CD4-positive, alpha-beta T cell treated with Interleukin-4 for 1 hour (primary cell): ENCODE measurements at places on chromosomes 13 and 19.

DNA sequence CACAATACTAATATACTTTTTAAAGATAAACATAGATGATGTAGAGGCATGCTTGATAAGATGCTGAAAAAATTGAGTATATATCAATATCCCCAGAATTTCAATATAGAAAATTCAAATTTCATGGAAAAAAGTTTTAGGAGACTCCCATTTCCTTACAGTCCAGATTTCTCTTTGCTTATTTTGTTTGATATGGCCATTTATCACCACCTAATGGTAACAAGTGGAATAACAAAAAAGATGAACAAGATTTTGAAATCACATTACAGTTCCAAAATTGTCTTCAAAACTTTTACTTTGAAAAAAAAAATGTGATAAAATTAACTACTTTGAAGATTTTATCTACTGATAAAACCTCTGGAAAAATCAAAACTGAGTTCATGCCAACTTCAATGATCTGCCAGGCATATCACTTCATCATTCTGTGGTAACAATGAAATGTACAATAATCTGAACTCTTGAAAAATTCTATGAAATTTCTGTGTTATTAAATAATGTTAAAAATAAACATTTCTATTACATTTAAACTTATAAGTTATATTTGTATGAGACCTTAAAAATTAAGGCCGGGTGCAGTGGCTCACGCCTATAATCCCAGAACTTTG is 17.5 kb downstream of the MIPEP start:
- DNase-seq = peak; percentile 27

DNA sequence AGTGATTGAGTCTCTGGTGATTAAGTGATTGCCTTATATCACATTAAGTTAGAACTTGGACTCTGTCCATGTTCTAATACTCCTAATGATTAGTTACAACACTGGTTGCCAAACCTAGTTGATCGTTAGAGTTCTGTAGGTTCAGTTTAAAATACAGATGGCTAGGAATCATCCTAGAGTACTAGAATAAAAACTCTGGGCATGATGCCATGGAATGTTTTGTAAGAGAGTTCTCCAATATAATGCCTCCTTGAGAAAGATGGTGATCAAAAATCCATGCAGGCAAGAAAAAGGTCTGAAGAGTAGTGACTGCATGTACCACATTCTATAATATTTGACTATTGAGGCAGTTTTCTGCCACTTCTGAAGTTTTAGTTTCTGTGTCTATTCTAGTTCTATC is 176.3 kb downstream of the GPC5 start:
- no peak for DNase-seq

- DNase-seq = no peak
These were observed 12.6 kb downstream of the MBNL2 start for GRCh38 chr13:97234742-97235141.

DNA sequence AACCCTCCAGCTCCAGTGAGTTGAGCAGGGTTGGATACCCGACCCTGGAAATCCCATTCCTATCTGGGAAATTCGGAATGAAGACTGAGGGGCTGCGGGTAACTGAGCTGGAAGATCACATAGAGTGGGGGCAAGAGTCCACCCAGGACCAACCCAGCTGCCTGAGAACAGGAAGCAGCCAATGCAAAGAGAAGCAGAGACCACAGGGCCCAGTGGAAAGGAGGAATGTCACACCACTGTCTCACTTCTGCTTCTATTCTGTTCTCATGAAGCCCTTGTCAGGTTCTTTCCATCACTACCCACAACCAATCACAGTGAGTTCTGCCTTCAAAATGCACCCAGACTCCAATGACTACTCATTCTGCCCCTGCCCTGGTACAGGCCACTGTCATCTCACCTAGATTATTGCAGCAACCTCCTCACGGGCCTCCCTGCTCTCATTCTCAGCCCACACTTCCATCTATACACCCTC is 15.3 kb downstream of the DYRK1B start:
- DNase-seq = no peak

DNA sequence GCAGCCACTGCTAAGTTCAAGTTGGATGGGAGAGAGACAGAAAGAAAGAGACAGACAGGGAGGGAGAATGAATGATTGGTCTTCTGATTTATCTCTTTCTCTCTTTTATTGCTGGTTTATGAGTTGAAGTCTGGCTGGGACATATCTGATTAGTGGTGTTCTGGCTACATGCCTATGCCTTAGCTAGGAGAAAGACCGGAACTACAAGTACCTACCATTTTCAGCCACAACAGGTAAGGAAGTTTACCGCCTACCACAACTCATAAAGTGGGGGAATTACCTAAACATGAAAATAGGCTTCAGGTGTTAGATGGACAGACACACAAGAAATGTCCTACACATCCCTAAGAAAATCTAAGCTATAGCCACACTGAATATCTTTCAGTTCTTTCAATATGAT is 36.6 kb upstream of the GPC6 start:
- DNase-seq = no peak

DNA sequence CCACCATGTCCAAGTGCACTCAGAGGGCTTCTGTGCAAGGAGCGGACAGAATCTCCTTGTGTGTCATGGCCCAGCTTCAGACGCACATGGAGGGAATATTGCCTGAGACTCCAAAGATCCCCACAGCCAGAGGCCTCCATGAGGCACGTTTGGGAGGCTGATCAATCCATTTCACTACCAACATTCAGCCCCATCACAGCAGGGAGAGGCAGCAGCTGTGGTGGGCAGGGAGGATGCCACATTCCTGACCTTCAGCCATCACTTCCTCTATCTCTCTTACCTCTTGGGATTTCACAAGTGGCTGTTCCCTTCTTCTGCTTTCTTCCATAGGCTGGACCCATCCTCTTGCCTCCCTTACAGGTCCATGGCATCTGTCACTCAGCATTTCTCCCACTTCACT is 82.4 kb upstream of the MBNL2 start:
- no peak for DNase-seq

- no peak for DNase-seq
These were observed 520.1 kb downstream of the SUCLA2 start for GRCh38 chr13:47480951-47481350.

DNA sequence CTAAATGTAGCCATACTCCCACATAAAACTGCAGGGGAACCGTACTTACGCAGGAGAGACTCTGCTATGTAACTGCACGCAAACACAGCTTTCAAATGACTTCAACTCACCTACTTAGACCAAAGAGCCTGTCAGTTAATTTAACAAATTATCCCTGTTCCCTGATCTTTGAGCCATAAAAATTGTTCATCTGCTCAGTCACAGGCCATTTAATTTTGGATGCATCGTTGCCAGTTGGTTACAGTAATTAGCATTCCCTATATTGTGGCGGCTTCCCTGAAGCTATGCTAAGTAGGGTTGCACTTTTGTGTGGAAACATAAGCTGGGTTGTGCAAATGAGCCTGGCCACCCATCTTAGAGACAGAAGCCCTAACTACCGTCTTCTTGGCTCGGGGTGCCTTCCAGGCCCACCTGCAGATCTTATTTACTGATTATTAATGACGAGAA is 21.2 kb upstream of the OBI1 start:
- no peak for DNase-seq

DNA sequence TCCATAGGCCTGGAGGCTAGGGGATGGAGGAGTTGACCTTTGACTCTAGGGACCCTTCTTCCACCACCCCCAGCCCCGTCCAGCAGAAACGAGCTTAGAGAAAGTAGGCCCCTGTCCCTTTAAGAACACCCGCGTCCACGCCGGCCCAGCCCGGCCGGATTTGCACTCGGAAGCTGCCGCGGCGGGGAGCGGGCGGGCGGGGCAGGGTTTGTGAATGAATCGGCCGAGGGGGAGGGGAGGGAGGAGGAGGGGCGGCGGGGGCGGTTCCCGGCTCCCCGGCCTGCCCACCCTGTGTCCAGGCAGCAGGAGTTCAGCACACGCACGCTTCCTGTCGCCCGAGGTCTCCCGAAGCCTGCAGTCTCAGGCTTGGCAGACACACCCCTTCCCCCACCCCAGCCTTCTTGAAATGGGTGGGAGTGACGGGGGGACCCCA is 1.5 kb downstream of the UNC13A start:
- DNase-seq = no peak

GRCh38 chr19:29666578-29667386 is 1.5 kb downstream of the PLEKHF1 start:
- no peak for DNase-seq

DNA sequence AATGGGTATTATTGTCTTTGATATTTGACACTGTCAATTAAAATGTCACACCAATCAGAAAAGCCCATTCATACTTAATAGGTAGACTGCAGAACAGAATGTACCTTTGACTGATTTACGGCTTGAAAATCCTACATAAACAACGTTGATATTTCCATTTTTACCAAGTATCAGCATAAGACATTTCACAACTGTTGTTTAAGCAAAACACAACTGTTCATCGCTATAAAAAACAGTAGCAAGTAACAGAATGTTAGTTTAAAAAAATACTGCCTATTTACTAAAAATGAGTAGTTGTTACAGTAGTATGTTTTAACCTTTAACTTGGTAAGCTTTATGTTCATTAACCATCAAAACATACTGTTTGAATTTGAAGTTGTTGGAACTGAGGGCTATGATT is 1096.6 kb downstream of the PCDH17 start:
- DNase-seq = no peak

DNA sequence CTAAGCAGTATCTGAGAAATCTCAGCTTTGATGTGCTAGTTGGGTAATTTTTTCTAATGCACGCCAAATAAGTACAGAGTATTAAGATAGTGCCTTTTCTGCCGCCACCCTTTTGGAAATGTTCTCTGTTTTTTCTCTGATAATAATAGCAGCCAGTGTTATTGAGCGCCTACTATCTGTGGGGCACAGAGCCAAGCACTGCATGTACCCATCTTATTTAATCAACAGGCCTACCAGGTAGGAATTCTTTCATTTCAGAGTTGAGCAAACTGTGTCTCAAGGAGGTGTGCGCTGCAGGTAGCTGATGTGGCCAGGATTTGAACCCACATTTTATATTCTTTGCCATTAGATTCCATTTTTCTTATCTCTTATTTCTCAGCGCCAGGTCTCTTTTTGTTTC is 1.4 kb downstream of the EPN1 start:
- no peak for DNase-seq
